Activated CD4-positive, alpha-beta T cell treated with anti-CD3 and anti-CD28 coated beads, Interleukin-10, Interleukin-2, amounts not matched to agents 100 ng/mL and 50 ng/mL, durations not matched to agents 16 hours and 8 hours (primary cell): ENCODE measurements at places on chromosomes 4 and X.

DNA sequence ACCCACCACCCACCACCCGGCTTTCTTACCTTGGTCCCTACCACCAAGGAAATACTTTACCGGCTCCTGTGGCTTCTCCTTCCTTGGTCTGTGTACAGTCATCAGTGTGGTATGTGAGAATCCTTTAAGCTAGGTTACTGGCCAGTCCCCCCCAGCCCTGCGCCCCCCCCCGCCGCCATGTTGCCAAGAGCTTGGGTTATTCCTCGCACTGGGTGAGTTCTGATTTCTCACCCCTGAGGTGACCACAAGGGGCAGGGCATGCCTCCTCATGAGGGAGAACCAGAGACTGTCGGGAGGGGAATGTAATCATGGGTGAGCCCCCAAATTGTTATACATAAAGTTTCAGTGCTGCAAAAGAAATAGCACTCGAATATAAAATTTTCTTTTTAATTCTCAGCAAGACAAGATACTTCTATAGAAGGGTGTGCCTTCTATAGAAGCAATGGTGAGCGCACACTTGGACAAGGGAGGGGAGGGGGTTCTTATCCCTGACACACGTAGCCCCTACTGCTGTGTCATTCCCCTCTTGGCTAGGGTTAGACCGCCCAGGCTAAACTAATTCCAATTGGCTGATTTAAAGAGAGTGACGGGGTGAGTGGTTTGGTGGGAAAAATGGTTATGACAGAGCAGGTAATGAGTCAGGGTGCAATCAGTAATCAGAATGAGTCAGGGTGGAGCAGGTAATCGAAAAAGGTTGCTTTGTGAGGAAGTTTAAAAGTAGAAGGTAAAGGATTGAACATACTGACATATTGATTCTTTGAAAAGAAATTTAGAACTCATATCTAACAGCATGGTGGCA lies 133.2 kb downstream of the KDM6A start:
- peak; percentile 71 for DNase-seq

DNA sequence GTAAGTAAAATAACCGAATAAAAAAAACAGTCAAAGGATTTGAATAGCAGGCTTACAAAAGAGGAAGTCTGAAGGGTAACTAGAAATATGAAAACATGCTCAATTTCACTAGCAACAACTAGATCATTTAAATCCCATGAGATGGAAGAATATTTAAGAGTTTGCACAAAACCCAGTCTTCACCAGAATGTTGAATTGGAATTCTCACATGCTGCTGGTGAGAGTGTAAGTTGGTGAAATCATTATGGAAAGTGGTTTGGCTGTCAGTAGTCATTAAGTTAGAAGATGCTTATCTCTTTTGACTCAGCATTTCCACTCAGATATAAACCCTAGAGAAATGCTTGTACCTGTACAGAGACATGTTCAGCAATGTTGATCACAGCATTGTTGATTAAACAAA lies 110.1 kb downstream of the PGRMC2 start:
- DNase-seq = peak; percentile 51

DNA sequence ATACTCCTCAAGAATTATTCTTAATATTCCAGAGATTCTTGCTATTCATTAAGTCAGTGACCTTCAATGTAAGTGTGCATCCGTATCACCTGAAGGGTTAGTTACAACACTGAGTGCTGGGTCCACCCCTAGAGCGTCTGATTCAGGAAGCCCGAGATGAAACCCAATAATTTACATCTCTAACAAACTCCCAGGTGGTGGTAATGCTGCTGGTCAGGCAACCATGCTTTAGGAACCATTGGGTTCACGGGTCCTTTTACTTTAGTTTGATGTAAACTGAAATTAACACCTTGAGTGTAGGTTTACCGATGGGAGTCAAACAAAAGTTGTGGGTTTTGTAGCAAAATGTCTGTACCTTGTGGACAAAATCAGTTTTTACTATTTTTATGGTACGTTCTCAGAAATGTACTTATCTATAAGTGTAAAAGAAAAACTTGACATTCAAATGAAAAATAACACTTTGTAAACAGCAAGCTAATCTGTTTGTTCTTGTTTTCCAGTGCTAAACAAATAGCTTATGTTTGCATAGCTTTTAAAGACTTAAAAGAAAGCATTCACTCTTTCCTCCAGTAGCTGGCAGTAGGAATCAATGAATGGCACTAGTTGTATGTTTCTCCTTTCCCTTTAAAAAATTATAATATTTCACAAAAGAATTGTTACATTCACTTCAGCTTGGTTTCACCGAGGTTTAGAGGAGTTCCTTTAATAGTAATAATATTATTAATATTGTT lies 32.7 kb downstream of the ACE2 start:
- DNase-seq = no peak

- peak; percentile 20 for DNase-seq
Measured at GRCh38 chr4:53905941-53906377, 158.4 kb downstream of the CHIC2 start.

DNA sequence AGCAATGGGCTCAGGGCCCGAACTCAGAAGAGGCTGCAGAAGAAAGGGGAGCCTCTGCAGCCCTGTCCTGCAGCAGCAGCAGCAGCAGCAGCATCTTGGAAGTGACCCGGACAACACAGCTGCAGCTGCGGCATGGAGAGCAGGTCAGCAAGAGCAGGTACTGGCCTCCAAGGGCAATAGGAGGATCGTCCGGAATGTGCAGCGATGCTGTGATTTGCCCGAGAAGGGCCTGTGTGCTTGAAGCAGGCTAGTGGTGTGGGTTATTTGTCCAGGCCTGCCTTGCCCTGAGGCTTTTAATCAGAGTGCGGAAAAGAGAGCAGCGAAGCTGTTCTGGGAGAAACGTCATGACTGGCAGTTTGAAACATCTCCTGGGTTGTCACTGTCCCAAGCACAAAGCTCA lies 126.0 kb downstream of the F11 start:
- DNase-seq = no peak

DNA sequence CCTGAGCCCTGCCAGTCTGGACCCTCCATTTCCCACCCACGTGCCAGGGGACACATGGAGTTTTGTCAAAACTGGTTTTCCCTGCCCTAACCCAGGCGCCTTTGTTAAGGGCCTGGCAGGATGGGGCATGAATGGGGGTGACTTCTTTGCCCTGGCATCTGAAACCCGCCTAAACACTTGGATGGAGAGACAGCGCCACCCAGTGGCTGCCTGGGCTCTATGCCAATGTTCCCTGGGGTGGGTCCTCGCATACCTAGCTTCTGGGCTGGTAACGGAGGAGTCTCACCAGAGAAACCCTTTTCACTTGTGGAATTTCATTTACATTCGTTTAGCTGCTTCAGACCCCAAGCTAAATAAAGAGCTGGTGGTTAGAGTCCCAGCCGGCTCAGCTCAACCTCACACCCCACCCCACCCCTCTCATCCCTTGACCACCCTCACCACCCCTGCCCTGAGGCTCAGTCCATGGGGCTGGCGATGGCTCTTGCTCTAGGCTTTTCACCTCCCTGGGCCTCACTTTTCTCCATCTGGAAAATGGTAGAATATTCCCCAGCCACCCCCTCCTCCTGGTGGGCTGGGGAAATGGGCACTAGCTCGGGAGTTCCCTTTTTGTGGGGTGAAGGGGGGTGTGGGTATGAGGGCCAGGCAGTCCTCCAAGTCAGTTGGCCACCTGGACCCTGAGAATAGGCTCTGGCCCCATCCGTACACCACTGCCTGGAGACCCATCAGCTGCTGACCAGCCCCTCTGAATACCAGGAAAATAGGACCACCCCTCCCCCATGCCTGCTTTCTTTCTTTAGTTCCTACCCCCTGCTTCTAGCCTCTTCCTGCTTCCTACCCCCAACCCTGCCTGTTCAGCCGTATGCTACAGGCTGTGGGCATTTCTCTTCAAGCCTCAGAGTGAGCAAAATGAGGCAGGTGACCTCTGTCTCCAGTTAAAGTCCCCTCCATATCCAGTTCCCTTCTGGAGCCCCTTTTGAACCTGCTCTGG lies 57.1 kb upstream of the PJA1 start:
- DNase-seq = peak; percentile 74

- no peak for DNase-seq
Measured at GRCh38 chrX:13937370-13938050, 92.2 kb downstream of the GEMIN8 start.

- no peak for DNase-seq
Measured at GRCh38 chr4:89511776-89512175, 204.2 kb upstream of the GPRIN3 start.

DNA sequence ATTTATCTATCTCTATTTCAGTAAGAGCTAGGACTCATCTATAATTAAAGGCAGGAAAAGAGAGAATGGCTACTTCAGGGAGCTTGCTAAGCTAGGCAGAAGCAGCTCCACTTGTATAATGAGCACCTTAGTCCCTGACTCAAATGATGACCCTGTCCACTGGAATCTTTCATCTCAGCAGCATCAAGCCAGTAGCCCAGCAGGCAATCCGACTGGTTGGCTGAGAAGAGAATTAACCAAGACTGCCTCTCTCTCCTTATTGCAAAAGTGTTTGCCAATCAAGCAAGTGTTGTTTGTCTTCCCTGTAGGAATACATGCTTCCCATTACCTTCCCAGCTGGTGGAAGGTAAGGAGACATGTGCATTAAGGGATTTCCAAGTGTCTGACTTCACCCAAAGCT lies 3.9 kb upstream of the SPOCK3 start:
- DNase-seq = no peak

DNA sequence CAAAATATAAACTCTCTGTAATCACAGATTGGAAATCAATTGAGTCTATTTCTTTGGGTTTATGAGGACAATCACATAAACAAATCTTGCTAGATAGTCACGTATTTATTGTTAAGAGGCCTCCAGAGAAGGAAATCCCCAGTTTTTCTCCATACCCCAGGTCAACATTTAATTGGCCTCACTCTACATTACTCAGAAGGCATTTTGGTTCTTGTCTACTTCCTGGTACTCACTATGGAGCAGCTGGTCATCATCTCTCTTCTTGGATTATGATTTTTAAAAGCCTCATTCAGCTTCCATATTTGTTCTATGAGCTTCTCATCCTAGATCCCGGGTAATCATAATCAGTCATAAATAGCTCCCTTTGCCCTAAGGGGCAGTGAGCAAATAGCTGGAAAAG lies 81.6 kb upstream of the LNX1 start:
- no peak for DNase-seq

GRCh38 chrX:1558761-1559468 lies 21.9 kb upstream of the P2RY8 start:
- DNase-seq = no peak

- no peak for DNase-seq
Measured at GRCh38 chr4:107349732-107350131, 313.6 kb upstream of the DKK2 start.
